ENCODE measurements at places on chromosomes 6 and 20.

GRCh38 chr20:61699495-61700374 is 365.9 kb downstream of the TAF4 start:
- DNase-seq: no peak

GRCh38 chr6:19865178-19865577 is 28.0 kb downstream of the ID4 start:
- DNase-seq: no peak

- no peak for DNase-seq
Measured at GRCh38 chr6:7247828-7248227, 65.2 kb downstream of the SSR1 start.

- DNase-seq: no peak
Measured at GRCh38 chr20:61969806-61970205, 95.9 kb downstream of the TAF4 start.

DNA sequence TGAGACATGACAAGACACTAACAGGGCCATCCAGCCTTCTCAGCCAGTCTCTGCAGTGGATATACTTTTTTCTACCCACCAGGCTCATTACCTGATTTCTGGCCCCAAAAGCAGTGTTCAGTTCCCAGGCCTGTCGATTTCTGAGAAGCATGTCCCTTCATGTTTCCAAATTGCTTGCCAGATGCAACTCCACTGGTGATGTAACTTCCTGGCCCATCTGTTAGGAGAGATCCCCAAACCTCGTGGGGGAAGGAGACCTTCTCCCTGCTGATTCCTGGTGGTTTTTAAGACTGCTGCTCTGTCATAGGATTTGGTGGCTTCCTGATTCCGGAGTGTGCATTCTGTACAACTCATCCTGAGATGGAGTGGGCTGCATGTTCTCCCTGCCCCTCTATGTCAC is 31.6 kb upstream of the MRPS10 start:
- DNase-seq: peak; percentile 5

- no peak for DNase-seq
Measured at GRCh38 chr6:53042112-53042511, 23.1 kb upstream of the FBXO9 start.

GRCh38 chr6:127381384-127381783 is 38.0 kb upstream of the ECHDC1 start:
- no peak for DNase-seq

DNA sequence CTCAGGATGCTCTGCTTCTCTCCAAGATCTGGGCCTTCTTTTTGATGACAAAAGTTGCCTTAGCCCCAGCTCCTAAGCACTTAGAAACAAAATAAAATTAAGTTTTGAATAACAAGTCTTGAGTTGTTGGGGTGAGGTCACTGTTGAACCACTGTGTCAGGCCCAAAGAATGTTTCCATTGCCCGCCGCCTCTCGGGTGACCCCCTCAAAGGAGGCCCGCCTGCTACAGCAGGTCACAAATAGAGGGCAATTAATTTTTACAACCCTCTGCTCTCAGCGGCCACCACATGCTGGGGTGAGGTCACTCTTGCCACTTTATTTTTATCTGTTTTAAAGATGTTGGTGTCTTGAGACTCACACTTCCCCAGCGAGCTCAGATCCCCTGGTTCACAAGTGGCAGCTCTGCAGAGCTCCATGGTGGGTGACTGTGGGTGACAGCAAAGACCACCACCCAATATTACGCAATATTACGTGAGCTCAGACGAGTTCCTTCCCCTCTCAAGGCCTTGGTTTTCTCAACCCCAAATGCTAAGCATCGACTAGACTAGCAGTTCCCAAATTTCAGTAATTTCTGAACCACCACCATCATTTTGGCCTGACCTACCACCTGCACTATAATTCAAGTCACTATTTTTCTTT is 247.7 kb upstream of the PMEPA1 start:
- DNase-seq: no peak

DNA sequence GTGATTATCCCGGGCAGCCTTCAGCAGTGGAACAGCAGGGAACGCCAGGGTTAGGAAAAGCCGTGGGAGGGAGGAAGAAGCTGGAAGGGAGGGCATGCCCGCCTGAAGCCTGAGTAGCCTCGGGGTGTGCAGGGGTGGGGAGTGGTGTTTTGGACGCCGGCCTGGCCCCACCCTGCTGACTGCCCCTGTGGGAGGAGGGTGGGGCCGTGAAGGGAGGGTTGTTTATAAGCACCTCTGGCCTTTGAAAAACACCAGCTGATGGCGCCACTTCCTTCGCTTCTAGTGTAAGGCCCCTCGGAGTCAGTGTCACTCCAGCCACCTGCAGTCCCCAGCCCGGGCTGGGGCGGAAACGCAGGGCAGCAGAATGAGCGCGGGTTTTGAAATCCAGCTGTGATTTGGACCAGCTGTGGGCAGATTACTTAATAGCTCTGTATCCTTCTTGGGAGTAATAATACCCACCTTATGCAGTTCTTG is 52.8 kb upstream of the BMP6 start:
- DNase-seq: peak; percentile 2

- no peak for DNase-seq
Measured at GRCh38 chr6:72350296-72350881, 271.5 kb upstream of the KCNQ5 start.

GRCh38 chr20:62475772-62476055 is at the start of gene GATA5:
GATA5 (minus strand) TSS chr20:62475995; CDS start chr20:62475521, 474 bp downstream.
- DNase-seq: no peak

DNA sequence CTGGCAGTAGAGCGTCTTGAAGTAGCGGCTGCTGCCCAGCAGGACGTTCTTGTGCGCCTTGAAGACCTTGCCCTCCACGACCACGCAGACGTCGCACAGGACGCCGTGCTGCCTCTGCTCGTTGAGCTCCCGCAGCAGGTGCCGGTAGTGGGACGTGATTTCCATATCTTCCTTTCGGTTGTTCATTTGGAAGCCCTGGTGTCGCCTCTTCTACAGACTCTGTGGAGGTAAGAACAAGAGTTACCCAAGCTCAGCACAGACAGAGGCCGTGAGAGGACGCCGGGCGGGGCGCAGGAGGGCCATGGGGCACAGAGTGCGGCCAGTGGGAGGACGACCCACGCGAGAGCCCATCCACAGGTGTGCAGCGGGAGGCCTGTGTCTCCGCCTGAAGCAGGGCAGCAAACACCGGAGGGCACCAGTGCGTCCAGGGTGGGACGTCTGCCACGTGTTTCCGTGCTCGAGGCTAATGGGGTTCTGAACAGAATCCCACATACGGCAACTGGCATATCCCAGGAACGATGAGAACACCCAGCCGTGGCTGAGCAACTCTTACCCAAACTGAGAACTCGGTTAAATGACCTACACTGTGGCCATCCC is 40.4 kb downstream of the ZBTB46 start:
- DNase-seq: no peak

DNA sequence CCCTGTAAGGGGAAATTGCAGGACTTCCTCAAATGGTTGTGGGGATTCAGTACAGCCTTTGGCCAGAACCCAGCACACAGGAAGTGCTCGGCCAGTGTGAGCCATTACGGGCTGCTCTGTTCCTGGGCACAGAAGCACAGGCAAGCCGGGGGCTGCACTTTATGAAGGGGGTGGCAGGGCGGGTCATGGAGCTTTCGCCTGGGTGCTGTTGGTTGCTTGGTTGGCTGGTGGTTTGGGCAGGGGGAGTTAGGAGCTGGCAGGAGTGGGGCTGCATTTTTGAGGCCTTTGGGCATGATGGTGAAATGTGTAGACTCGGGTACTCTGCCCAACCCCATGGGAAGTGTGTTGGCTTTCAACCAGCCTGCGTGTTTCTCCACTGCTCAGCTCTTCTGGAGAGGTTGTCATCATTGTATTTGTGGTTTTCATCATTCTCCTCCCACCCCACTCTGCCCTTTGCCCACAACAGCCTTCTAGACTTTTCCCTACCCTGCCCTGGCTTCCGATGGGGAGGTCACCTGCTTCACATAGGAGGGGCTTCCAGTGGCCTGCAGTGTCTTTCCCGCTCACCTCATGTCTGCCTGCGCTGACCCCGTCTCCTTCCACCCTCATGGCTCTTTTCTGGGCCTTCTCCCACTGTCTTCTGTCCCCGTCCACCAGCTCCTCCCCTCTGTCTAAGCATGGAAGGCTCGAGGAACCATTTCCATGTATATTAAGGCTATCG is 16.1 kb upstream of the RBM38 start:
- DNase-seq: peak; percentile 81

- DNase-seq: no peak
Measured at GRCh38 chr6:75220357-75220756, 14.5 kb upstream of the COL12A1 start.

- DNase-seq: no peak
Measured at GRCh38 chr6:99114769-99115406, 167.1 kb upstream of the FBXL4 start.

DNA sequence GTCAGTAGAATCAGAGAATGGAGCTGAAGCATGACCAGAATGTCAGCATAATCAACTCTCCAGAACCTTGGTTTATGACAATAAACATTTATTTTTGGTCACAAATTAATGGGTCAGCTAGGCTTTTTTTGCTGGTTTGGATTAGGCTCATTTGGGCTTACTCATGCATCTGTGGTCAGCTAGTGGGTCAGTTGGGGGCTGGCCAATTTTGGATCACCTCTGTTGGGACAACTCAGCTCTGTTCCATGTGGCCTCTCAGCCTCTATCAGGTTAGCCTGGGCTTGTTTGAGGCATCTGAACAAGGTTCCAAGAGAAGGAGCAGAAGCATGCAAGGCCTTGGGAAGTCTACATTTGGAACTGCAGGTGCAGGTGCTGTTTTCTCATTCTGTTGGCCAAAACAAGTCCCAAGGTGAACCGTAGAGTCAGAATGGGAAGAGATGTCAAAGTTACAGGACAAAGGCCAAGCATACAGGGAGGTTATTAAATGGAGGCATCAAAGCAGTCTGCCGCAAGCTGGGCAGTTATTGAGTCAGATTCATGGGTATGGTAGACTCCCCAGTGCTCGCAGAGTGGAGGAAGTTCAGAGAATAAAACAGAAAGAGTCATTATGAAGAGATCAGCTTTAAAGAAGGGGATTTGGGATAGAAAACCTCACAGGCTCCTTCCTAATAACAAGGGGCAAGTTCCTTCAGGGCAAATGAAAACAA is 173.0 kb downstream of the PLCB4 start:
- DNase-seq: no peak
